ENCODE measurements at places on chromosomes 16 and 17. TPM values are rescaled to one million over a fixed set of nuclear protein-coding genes. Genes with fewer than 3 reads are reported as not detected.

The RBFOX1 gene
- 22.2 TPM for total RNA-seq

The ZDHHC1 gene
- total RNA-seq, result 11.1 TPM

The OSBPL7 gene
- 13.7 TPM for total RNA-seq

The SBK1 gene
- 19.0 TPM for total RNA-seq

The ACSM2B gene
- total RNA-seq, result not detected

The NUPR1 gene
- total RNA-seq, result 2.5 TPM

The KRT33A gene
- not detected for total RNA-seq
